ENCODE measurements at places on chromosomes 6 and 20. TPM values are rescaled to one million over a fixed set of nuclear protein-coding genes. Genes with fewer than 3 reads are reported as not detected.
A peak's percentile ranks its signal among the peaks of the same experiment; 100 is the strongest.

DNA sequence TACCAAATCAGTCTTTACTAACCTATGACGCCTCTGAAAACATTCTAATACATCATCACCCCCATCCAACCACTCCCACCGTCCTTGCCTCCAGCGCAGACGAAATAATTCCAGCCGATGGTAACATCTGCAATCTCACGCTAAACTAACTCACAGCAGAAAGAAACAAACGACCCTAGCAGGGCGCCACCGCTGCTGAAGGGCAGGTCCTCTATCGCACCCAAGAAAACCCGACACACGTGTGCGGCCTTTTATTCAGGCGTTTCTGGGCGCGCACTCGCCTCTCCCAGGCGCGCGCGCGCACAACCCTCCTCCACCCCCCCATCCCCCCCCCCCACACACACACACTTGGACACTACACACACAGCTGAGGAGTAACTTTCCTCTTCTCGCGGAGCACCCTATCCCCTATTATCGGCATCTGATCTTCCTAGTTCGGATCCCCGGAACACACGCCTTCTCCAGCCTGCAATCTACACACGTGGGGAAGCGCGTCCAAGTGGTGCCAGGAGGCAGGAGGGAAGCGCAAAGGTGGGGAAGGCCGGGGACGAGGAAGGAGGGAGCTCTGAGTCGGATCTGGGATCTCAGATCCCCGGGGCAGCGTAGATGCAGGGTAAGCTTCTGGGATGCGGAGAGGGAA, 1.4 kb downstream of the GFOD1 start:
- DNase-seq: no peak

DNA sequence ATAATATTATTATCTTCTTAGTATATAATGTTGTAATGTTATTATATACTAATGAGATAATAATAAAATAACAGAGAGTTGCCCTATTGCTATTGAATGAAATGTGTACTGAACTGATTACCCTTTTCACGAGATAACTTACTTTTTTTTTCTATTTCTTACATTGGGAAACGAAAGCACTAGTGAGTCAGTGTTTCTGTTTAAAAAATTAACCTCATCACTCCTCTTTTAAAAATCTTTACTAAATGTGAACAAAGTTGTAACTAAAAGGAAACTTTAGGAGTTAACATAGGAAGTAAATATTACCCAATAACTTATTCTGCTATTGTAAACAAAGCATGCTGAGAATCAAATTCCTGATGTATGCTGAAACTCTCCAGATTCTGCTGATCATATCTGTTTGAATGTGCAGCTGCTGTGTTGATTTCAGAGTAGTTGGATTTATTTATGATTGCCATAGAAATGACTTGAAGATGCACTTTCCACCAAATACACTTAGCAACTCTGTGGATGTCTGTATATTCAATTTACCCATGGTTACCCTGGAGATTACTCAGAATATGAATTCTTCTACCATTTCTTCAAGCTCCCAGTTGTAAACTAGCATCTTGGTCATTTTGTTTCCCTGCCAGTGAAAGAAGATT, 523.4 kb downstream of the TENT5A start:
- no peak for DNase-seq

DNA sequence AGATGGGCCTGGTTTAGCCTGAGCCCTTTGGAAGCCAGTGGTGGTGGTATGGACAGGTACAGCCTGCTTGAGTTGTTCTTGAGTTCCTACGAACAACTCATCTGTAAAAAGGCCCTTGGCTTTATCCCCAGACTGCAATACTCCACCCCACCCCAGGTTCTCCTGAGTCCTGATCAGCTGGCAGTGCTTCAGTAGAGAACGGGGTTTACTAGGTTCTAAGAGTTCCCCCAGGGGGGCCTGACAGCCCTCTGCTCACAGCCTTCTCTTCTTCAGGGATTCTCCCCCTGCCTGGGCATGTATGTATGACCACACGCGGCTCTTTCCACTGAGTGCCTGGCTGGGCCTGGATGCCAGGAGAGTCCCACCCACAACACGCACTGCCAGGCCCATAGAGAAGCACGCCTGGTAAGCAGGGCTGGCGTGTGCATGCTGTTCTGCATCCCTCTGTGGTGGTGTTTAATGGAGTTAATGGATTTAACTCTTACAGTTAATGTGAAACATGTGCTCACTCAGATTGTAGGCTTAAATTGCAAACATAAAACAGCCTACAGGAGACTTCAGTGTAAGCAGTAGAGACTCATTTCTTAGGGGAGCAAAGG, 44.3 kb upstream of the SLC4A11 start:
- no peak for DNase-seq

DNA sequence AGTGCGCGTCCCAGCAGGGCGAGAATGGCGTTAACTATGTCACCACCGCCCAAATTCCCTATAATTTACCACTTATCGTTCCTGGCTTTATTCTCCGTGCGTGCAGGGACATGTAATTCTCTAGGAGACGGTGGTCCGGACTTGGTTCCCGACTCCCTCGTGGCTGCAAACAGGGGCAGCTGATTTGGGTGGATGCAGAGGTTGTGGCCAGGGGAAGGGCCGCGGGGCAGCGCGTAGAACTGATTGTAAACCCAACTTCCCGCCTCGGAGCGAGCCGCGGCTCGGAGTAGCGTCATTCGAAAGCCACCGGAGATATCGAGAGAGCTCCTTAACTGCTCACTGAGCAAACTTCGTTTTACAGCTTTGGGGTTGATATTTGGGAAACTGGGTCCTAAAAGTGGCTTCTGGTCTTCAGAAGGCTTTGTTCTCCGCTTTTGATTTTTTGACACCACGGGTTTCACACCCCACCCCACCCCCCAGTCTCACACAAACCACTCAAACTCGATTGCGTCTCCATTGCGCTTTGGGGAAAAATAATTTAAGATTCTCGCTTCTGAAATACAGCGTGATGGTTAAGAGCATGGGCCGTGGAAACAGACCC, 17.5 kb upstream of the ZSCAN9 start:
- DNase-seq: no peak

- DNase-seq: no peak
These were observed 37.4 kb downstream of the ATXN1 start for GRCh38 chr6:16723826-16724225.

GRCh38 chr20:56925082-56925830, 296.1 kb downstream of the TFAP2C start:
- no peak for DNase-seq

DNA sequence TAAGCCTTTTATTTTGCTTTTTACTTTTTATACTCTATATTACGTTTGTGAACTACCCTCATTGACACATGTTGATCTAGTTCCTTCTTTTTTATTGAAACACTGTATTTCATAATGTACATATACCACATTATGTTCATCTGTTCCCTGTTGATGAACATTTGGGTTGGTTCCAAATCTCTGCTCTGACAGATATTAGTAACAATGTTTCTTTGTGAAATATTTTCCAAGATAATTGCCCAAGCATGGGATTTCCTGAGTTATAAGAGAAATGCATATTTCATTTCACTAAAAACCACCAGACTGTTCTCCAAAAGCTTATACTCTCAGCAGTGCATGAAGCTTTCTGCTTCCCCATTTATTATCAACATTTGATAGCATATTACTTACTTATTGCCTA, 44.2 kb upstream of the TNFRSF21 start:
- DNase-seq: no peak

DNA sequence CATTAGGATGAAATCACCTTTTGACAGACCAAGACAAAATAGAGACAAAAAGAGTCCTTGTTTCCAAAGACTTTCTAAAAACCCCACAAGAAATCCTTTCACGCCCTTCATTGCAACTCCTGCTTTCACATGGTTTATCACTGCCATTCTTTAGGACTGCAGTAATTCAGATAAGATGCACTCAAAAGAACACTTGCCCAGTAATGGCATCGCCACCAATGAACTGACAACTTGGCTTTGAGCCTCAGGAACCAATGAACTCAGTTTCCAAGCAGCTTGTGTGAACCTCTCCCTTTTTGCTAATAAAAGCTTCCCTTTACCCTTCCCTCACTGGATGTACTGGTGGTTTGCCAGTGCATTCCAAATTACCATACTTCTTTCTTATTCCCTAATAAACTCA, 21.8 kb downstream of the OSTM1 start:
- no peak for DNase-seq

DNA sequence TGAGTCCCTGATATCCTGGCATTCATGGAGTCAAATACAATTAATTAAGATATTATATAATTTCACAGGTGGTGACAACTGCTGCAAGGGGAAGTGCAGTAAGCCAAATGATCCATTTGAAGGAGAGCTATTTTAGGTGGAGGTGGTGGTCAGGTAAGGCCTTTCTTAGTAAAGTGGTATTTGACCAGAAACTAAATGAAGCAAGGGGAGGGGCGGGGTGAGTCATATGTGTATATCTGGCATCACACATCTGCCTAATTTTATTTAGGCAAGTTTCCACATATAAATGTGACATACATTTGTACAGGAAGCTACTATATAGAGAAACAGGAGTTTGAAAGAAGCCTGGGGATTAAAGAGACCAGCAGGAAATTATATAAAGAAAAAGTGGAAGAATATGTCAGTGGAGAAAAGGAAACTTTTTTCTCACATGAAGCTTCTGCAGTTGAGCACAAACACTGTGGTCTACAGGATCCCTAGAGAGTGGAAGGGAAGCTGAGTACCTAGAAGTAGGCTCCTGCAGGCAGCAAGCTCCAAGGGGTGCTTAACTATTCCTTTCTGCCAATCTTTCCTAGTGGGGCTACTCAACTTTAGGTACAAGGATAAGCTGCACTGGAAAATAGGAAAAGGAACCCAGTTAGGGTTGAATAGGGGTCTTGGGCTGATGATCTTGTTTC, 99.6 kb downstream of the OGFRL1 start:
- DNase-seq: no peak

- DNase-seq: no peak
These were observed 866 bp upstream of the BTN3A3 start for GRCh38 chr6:26439151-26440125.

The SF3B5 gene
- 154 TPM for total RNA-seq

The MGME1 gene
- 12.3 TPM for total RNA-seq

- no peak for DNase-seq
These were observed 49.8 kb upstream of the RUNX2 start for GRCh38 chr6:45278367-45278766.

- DNase-seq: no peak
These were observed 23.3 kb downstream of the ADGRG6 start for GRCh38 chr6:142325111-142325510.

- DNase-seq: no peak
These were observed 101.1 kb upstream of the SCAF8 start for GRCh38 chr6:154632119-154632518.

- DNase-seq: no peak
These were observed 32.2 kb downstream of the KIF25 start for GRCh38 chr6:168029459-168030217.

- peak; percentile 94 for DNase-seq
These were observed at the start of gene FLOT1 for GRCh38 chr6:30742316-30743098. Gene FLOT1, minus strand, starts transcription at chr6:30742687. Its CDS starts 498 bp downstream, at chr6:30742189.

The MSH5 gene
- total RNA-seq: 7.5 TPM

The SLC22A16 gene
- total RNA-seq: not detected

- no peak for DNase-seq
These were observed 20.8 kb downstream of the SDCBP2 start for GRCh38 chr20:1308067-1308701.

The SCGN gene
- total RNA-seq: 4.3 TPM

- no peak for DNase-seq
These were observed 24.8 kb downstream of the E2F3 start for GRCh38 chr6:20426177-20427082.

DNA sequence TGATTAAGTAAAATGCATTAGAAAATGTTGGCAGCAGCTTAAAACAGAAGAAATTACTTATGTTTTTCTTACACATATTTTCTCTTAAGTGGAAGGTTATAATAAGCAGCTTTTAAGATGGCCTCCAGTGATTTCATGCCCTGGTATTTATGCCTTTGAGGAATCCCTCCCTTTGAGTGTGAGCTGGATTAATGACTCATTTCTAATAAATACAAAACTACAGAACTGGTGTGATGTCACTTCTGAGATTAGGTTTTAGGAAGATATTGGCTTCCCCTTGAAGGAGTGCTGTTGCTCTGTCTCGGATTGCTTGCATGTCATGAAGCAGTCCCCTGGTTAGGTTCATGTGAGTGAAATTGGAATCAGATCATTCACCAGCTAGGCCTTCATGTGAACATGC, 143.2 kb upstream of the EPHA7 start:
- no peak for DNase-seq

GRCh38 chr20:18174906-18175683, 37.4 kb downstream of the KAT14 start:
- DNase-seq: no peak

DNA sequence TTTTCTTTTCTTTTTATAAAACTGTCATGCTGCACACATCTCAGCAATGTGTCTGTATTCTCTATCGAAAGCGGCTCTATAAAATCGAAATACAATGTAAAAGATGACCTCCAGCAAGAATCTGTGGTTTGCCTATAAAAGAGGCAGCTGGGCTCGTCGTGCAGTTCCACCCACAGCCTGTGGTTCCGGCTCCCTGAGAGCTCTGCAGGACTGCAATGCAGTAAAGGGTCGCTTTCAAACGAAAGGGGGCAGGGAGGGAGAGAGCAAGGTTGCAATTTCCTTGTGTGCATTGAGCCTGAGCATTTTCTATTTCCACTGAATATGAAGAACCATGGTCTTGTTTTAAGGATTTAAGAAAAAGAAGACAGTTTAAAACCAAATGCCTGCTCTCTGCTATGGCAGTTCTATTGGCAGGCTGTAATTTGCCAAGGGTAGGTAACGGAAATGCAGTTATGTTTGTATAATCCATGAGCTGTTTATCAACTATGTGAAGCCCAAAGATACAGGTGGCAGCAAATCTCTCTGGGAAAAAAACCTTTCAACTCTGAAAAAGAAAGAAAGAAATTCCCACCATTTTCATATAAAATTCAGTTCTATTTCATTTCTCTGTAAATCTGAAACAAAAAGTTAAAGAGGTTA, 236.5 kb downstream of the HACE1 start:
- DNase-seq: no peak

The IL20RA gene
- 4.6 TPM for total RNA-seq

The PRPH2 gene
- 0.60 TPM for total RNA-seq

GRCh38 chr20:23049201-23050075, at the start of gene THBD:
Gene THBD, minus strand, starts transcription at chr20:23049672. Its CDS starts 168 bp downstream, at chr20:23049504.
- peak; percentile 70 for DNase-seq

The PPIL4 gene
- 32.9 TPM for total RNA-seq

The CRISP2 gene
- not detected for total RNA-seq

DNA sequence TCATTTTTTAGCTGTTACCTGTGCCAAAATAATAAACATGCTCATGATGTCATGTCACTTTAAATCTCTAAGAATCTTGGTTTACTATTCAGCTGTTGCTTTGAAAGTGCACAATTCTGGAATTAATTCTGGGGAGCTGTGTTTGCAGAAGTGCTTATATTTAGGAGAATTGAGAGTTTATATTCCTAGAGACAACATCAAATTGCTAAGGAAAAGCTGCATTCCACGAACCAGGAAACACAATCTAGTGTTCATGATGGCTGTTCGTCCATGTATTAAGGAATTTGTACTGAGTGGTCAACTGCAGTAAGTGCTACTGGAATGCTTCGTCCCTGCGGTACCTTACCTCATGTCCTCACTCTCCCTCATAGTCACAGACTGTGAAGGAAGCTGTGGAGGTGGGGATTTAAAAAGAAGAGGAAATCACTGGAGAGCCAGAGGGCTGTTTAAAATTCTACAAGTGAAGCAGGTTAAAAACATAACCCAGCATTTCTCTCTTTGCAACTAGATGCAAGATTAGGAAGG, 161.0 kb downstream of the TRMT11 start:
- DNase-seq: no peak

- DNase-seq: no peak
These were observed 365.9 kb upstream of the CHD6 start for GRCh38 chr20:41984031-41984430.
